ENCODE measurements at places on chromosomes 5 and 9.

- DNase-seq: no peak
These were observed 128.5 kb upstream of the FAM174A start for GRCh38 chr5:100406640-100407039.

- no peak for DNase-seq
These were observed 535.1 kb downstream of the ELAVL2 start for GRCh38 chr9:23290973-23291372.

- DNase-seq: no peak
These were observed 60.1 kb upstream of the BNC2 start for GRCh38 chr9:16930578-16930977.

DNA sequence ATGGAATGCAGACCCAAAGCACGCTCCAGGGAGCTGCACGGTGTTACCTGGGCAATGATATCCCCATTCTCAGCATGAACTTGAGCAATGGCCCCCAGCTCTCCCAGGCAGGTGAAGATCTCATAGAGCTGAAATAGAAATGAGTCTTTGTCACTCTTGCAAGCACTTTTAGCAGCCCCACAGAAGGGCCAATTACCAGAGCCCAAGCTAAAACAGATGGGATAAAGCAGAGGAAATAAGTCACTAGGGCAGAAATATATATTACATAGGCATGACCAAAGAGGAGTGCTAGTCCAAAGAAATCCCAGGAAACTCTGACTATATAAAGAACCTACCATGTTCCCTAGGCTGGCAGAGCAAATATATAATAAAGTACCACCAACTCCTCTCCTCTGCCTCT, 97.3 kb downstream of the DPYSL3 start:
- no peak for DNase-seq

GRCh38 chr5:41738710-41739354, 131.4 kb downstream of the OXCT1 start:
- no peak for DNase-seq

DNA sequence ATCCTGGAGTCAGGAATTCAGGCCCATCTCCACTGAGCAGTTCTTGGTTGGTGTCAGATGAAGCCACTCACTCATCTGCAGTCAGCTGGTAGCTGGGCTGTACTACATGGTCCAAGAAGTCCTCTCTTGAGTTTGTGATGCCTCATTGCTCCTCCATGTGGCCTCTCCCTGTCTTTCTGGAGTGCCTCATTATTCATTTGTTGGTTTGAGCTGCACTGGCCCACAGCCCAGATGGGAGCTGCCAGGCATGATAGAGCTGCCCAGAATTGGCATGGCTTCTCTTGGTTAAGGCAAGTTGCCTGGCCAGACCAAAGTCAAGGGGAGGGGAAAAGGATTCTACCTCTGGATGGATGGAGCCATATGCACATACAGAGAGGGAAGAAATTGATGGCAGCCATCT, 8.0 kb downstream of the PTCD2 start:
- no peak for DNase-seq

DNA sequence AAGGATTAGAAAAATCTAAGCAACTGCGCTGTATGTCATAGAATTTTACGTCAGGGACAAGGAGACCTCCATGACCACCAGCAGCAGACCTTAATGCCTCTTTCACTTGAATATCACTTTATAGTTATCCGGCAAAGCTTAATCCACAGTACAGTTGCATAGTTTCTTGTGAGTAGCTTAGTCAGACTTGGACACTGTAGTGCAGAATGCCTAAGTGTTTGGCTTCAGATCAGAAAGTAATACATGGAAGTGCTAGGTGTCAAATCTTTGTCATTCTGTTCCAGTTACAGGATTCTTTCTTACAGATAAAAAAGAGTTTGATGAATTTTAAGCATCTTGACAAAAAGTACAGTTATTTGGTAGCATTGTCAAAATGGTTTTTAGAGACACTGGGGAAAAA, 239.9 kb upstream of the PAPPA start:
- no peak for DNase-seq

DNA sequence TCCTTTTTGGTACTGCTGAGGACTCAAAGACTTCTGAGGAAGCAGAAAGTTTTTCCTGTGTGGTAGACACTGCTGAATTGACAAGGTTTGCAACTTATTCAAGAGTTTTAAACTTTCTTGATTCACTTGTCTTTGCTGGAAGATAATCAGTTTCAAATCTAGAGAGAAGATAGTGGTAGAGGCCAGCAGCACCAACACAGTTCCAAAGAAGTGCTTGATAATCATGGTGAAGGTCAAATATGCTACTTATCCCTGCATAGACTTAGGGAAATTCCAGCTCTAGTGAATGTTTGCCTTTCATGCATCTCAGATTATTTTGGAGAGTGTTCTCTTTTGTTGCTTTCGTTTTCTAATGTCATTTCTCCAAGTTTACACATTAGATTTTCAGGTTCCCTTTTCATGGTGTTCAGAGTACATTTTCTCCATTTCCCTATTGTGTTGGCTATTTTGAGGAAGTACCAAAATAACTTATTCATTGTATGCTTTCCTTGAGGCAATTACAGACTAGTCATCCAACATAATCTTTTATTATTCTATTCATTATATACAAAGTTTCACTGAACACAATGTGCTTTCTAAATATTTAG, 550 bp downstream of the IFNE start:
- DNase-seq: no peak

GRCh38 chr5:102638316-102638715, 116.8 kb upstream of the PAM start:
- DNase-seq: no peak

GRCh38 chr9:2335260-2335659, 286.3 kb upstream of the VLDLR start:
- DNase-seq: no peak

DNA sequence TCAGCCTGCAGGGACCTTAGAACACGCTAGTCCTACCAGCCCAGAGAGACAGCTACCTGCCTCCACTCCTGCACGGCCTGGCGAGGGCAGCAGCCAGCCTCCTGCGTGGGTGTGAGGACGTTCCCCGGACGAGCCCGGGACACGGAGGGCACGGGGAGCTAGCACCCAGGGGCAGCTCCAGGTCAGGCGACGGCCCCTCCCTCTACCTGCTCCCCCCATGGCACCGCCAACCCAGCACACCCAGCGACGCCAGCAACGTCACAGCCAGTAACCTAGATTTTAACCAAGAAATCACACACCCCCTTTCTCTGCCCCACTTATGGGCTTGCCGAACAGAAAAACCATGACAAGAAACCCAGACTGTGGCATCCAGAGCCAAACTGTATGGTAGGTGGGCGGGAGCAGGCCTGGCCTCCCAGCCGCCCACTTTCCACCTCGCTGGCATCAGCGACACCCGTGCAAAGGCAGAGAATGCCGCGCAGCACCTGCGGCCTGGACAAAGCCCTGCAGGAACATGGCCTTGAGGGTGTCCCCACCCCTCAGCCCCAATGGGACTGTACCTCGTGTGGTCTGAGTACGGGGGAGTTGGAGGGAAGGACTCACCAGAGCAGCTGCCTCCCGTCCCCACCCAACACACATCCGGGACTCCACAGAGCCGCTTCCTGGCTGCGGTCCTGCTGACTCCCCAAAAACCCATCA, 47.9 kb downstream of the NACC2 start:
- DNase-seq: no peak

DNA sequence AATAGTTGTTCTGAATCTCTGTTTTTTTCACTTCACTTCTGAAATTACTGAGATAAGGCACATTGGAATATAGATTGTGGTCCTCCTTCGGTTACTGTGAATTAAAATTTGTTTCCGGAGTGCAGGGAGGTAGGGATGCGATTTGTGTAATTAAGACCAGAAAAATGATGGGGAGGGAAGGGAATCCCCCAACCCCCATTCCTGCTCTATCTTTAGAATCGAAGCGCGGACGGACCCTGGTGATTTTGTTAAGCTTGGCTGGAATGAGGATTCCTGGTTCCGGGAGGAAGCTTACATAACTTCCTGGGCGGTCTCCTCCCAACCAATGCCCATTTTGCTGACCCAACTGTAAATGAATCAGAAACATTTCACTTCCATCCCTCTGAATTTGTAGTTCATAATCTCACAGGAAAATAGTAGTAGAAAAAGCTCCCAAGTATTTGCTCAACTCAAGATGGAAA, 220.1 kb upstream of the MSX2 start:
- DNase-seq: no peak

DNA sequence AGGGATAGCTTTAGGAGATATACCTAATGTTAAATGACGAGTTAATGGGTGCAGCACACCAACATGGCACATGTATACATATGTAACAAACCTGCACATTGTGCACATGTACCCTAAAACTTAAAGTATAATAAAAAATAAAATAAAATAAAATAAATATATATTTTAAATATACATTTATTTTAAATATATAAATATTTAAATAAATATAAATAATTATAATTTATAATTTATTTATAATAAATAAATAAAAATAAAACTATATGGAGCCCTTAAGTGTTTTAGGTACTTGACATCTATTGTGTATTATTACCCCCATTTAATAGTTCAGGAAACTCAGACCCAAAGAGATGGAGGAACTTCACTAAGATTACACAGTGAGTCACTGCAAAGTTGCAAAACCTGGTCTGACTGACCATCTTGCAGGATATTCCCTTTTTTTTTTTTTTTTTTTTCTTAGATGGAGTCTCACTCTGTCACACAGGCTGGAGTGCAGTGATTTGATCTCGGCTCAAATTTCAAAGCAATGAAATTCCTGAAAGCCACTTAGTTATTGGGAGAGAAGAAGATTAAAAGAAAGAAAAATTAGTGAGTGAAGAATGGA, 5.8 kb upstream of the C5orf52 start:
- DNase-seq: no peak

GRCh38 chr5:174431504-174431903, 292.9 kb upstream of the MSX2 start:
- DNase-seq: no peak

GRCh38 chr9:132141948-132142594, 19.8 kb upstream of the NTNG2 start:
- DNase-seq: no peak

DNA sequence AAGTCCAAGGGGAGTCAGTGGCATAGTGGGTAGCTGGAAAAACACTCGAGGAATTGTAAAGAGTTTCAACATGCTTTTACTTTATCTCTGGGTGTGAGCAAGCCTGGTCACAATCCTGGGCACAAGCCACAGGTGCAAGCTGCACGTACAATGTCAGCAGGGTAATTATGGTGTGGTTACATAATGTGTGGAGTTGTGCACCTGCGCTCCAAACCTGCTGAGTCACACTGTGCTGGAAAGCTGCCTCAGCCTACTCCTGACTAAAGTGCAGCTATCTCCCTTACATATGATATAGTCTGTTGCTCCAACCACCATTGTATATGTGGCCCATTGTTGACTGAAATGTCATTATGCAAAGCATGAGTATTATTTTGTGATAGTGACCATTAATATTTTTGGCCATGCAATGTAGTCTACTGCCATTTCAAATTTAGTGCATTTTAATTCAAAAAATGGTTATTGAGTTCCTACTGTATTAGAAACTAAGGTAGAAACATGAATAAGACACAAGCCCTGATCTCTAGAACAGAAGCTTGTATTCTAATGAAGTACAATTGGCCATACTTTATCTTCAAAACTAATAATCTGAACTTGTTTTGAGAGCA, 160.9 kb upstream of the SLC30A5 start:
- no peak for DNase-seq

DNA sequence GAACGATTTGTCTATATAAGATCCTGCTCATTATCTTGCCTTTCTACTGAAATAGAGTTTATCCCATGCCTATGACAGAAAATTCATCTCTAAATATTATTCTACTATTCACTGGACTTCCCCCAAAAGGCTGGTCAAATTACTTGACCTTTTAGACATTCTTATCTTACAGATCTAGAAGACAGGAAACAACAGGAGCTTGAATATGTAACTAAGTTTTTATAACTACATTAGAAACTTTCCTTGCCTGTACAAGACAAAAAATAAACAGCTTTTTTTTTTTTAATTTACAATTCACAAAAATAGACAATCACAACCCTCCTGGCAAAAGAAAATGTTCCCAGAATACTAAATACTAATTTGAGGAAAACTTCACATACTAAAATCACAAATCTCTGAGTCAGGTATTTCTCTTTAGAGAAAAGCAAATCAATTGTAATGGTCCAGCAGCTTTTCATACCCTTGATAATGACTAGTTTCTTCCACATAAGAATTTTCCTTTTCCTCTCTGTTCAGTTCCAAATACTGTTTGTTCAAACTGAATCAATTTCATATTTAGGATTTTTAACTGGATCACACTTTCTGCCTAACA, 68.6 kb downstream of the MLLT3 start:
- DNase-seq: no peak

- no peak for DNase-seq
These were observed 28.9 kb downstream of the PLPP7 start for GRCh38 chr9:131318231-131319085.

DNA sequence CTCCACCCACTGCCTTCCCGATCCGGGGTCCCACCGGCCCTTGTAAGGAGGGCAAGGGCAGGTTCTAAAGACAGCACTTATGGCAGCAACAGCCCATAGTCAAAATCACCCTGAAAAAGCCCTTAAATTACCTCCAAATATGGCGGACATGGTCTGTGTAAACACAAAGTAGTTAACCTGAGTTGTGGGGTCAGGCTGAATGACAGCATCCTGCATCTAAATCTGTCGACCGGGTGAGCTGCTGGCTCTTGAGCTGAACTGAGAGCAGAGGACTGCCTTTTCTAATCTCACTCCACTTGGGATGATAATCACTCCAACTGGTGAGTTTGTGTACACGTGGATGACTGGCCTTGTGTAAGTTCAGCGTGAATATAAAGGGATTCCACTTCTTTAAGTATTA, 249.6 kb downstream of the DENND1A start:
- DNase-seq: no peak

DNA sequence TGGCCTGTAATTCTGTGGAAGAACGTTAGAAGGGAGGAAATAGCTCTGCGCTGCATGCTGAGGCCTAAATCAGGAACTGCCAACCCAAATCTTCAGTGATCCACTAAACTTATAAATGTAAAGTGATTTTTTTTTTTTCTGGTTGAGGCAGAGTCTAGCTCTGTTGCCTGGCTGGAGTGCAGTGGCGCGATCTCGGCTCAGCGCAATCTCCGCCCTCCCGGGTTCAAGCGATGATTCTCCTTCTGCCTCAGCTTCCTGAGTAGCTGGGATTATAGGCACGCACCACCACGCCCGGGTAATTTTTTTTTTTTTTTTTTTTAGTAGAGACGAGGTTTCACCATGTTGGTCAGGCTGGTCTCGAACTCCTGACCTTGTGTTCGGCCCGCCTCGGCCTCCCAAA, 717.4 kb upstream of the FAM174A start:
- no peak for DNase-seq

- DNase-seq: no peak
These were observed 76.5 kb upstream of the SARDH start for GRCh38 chr9:133814586-133815208.

- no peak for DNase-seq
These were observed at the start of gene UGT3A2 for GRCh38 chr5:36066540-36067210. TSS of gene UGT3A2 (minus strand) at chr5:36066882. CDS start at chr5:36066789, 93 bp downstream.

GRCh38 chr9:24245988-24246387, 299.7 kb downstream of the IZUMO3 start:
- no peak for DNase-seq

- DNase-seq: no peak
These were observed 61.3 kb downstream of the S1PR3 start for GRCh38 chr9:89052470-89053097.
